ENCODE measurements at places on chromosomes 1 and 21.

GRCh38 chr1:3910049-3910731, 10.1 kb upstream of the C1orf174 start:
- no peak for DNase-seq

DNA sequence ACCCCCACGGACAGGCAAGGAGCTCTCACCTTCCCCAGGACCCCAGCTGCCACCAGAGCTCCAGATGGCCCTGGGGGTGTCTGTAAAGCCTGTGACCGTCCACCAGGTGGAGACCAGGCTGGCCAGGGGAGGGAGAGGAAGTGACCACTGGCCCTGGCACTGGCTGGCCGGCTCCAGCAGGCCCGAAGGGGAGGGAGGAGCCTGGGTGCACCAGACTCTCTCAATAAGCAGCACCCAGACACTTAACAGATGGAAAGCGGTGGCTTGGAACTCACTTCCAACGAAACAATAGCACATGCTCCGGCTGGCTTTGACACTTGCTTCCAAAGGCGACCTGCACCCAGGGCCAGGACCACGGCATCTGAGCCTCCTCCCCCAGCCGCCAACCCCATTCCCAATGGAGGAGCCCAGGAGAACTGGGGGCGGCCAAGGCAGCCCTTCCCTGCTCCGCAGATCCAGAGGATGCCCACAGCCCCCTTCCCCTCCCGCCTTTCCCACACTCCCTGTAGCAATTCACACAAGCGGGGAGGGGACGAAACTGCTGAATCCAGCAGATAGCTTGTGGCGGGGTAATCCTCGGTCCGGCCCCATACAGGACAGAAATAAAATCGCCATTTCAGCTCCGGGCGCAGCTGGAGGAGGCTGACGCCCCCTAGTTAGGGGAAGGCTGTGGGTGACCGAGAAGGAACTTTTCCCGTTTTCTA, 742 bp upstream of the PDE9A start:
- DNase-seq: no peak

DNA sequence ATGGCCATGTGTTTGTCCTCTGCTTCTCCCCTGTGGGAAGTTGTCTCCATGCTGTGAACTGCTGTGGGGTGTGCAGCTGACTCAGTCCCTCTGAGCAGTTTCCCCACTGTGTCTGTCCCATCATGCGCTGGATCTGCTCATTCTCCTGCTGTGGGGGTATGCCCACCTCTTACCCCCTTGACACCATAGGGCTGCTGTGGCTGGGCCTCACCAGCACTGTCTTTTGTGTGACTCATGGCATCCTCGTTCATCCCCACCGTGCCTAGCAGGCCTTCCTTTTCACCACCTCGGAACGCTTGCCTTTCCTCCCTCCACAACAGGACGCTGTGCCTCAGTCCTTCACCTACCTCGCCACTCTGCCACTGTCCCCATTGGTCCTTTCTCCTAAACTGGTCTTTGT, 27.3 kb downstream of the VANGL2 start:
- DNase-seq: no peak

DNA sequence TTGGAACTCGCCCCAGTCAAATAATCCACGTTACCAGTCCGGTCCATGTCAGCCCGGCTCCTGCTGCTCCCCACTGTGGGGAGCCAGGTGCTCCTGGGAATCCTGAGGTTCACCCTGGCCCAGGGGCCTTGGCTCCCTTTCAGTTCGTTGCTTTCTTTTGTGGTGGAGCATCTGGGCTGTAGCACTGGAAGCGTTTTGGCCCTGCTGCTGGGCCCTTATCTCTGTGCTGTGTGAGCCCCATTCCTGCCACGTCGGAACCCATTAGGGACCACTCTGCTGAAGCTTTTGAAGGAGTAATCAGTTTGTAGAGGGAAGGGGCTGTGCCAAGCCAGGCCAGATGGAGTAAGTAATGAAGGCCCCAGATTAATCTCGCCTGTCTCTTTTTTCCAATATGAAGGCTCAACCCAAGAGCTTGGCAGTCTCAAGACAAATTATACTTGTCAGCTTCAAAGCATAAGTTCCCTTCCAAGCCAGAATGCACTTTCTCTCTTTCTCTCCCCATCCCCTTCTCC, 82.3 kb downstream of the PGM1 start:
- no peak for DNase-seq

GRCh38 chr1:95232646-95233318, 1.2 kb upstream of the RWDD3 start:
- no peak for DNase-seq

Measured in NCI-H510A treated with DMSO at 0.1 percent for 48 hours (cell line).